Activated T-helper 17 cell treated with anti-CD3 and anti-CD28 coated beads, Interleukin-2, amount 50 U/mL, for 72 hours (primary cell): ENCODE measurements at places on chromosomes 2 and 18.

DNA sequence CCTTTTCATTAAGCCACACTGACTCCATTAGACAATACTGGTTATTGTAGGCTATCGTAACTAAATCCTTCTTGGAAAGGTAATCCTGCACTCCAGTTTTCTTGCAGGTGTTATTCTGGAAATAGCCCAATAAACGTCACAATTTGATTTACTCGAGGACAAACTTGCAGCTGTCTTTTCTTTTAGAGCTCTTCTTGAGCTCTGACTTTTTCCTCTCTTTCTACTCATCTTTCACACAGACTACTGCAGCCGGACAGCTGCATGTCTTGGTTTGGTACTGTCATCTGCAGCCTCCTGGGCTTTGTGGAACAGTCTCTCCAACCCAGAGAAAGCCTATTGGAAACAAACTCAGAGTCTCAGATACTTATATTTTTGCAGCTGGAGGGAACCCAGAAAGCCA, 23.0 kb upstream of the MSGN1 start:
- ATAC-seq = no peak

- ATAC-seq = no peak
Measured at GRCh38 chr2:134401081-134401497, 147.2 kb downstream of the MGAT5 start.

DNA sequence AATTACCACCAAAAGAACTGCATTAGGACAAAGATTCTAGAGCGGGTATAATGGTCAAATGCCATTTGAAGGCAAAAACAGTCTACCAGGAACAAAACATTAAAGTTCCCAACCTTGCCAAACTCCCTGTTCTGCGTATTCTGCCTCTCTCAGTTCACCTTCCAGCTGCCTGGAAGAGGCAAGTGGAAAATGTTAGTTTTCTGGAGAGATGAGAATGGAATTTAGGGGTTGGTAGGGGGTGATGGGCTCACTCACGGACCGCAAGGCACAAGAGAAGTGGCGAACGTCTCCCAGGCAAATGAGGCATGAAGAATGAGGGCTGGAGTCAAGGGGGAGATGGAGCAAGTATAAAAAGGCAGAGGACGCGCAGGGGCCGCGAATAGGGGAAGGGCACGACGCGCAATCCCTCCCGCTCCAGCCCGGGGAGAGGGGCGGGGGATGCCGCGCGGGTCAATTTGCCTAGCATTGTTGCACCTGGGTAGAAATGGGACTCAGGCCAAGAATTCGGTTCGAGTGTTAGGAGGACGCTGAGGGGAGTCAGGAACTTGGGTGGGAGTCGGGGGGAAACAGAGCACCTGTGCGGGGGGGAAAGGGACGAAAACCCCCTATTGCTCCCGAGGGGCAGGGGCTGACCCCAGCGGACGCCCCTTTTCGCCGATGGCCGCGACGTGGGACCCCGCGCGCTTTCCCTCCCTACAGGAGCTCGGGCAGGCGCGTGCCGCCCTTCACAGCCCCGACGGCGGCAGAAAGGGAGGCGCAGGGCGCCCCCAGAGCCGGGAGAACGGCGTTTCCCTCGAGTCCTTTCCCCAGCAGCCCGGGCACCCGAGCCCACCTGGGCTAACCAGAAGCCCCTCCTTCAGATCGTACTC, 573 bp downstream of the PAIP2B start:
- ATAC-seq = peak; percentile 11

DNA sequence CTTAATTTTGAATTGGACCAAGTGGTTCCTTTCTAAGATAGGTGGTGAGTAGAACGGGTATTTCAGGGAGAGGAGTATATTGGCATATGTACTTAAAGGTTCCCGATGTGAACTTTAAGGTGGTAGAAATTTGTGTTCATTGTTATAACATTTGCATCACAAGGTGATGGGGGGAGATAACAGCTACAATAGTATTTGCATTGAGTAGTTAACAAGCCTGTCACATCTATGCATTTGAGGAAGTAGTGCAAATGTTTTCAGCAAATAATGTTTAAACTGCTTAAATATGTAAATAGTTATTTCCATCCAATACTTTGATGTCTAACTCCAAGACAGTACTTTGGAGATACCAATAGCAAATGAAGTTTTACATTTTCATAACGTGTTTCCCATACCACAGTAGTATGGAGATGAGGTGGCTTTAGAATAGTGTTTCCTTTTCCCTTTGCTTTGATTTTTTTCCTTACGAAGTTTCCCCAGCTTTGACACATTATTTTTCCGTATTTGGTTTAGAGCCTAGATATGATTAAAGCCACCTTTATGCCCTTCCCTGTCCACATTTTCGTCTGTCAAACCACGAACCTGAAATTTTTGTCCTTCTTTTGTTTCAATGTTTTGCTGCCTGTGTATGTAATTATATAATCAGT, 46.6 kb downstream of the VAPA start:
- no peak for ATAC-seq

- ATAC-seq = no peak
Measured at GRCh38 chr18:77043541-77044280, 88.9 kb downstream of the MBP start.

- no peak for ATAC-seq
Measured at GRCh38 chr2:147636238-147636882, 208.5 kb upstream of the ACVR2A start.

DNA sequence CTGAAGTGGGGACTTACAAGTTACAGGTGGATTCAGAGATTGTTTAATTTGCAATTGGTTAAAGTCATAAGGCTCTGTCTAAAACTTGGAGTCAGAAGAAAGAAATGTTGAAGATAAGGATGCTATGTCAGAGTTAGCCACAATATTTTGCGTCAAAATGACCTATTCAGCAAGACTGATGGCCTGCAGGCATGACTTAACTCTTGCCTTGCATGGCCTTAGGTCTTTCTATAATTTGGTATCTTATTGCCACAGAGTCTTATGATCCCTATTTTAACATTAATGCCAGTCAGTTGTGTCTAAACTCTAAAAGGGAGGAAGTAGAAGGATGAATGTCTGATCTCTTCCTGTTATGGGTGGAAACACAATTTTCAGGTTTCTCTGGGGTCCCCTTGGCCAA, 5.2 kb upstream of the COMMD1 start:
- ATAC-seq = no peak

- no peak for ATAC-seq
Measured at GRCh38 chr18:58975296-58975695, 110.6 kb downstream of the ZNF532 start.

GRCh38 chr18:38010971-38011857, 445.6 kb upstream of the CELF4 start:
- no peak for ATAC-seq

GRCh38 chr2:129802290-129802689, 177.2 kb upstream of the RAB6C start:
- ATAC-seq = no peak

DNA sequence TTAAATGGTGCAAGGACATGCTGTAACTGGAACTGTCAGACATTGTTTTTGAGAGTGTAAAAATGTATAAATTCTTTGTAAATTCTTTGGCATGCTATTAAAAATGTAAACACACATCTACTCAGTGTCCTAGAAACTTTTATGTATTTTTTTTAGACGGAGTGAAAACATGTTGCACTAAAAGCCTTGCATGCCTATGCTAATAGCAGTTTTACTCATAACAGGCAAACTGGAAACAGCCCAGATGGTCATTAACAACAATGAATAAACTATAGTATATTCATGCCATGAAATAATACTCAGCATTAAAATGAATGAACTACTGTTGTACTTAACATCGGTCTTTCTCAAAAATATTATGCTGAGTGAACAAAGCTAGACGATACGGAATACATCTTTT, 954.8 kb upstream of the DDX18 start:
- ATAC-seq = no peak

DNA sequence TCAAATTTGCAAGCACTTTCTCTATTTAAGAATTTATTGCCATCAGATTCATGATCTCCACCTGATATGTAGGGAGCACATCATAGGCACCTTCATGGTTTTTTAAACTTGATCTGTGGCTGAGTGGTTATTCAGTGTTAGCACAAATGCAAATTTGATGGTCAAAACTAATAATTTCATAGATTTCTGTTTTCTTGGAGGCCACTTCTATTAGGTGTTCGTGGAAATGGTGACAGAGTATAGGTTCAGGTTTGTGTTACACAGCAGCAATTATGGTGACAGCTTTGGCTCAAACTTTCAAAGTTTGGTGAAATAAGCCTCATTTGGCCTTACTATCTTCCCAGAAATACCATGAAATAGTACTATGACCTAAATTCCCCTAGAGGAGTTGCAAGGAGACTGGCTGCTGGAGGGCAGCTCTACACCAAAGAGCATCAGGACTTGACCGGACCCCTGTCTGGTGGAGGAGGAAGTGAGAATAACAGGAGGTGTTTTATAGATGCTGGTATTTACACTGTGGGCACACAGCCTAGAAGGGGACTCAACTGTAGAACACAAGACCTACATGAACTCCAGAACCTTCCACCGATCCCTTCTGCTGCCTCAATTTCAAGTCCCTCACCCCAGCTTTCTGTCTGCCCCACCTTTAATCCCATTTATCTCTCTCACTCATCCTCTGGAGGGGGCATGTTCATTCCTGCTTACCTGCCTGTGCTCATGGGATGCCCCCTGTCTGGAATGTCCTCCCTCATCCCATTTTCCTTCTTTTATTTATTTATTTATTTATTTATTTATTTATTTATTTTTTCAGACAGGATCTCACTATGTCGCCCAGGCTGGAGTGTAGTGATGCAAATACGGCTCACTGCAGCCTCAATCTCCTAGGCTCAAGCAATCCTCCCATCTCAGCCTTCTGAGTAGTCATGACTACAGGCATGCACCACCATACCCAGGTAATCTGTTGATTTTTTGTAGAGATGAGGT, 132.9 kb upstream of the SIX2 start:
- ATAC-seq = no peak

DNA sequence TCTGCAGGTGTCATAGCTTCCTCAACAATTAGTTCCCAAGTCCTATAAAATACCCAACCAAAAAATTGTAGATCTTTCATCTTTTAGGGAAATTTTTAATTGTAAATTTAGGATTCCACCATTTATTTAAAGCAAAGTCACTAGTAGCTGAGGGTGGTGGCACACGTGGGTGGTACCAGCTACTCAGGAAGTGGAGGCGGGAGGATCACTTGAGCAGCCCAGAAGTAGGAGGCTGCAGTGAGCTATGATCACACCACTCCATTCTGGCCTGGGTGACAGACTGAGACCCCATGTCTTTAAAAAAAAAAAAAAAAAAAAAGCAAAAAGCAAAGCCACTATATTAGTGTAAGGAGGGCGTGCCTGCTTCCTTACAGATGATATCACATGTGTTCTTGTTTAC, 60.3 kb upstream of the GREB1L start:
- ATAC-seq = no peak

DNA sequence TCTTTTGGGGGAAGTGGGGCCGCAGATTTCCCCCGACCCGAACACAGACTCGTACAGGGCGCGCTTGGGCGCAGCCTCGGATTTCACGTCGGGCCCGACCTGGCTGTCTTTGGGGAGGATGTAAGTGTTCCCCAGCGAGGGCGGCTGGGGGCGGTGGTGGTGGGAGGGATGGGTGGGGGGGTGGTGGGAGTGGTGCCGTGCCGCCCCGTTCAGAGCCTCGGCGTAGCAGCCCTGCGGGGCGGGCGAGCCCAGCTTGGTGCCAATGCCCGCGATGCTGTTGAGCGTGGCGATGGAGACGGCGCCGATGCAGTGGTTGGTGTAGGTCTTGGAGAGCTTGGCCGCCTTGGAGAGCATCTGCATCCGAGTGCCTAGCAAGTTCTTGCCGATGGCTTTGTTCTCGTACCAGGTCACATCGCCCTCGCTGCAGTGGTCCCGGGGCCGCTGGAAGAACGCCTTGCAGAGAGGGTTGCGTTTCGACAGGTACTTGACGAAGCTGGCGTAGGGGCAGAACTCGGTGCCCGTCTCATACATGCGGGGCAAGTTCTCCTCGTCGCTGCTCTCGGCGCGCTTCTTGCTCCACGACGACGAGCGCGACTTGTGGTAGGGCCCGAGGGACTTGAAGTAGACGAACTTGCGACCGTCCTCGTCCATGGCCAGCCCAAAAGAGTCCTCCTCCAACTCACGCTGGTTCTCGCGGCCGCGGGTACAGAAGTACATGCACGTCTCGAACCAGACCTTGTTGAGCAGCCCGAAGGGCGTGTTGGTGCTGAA, 1.3 kb downstream of the KCTD1 start:
- no peak for ATAC-seq

- no peak for ATAC-seq
Measured at GRCh38 chr2:184875212-184875611, 276.9 kb downstream of the ZNF804A start.

DNA sequence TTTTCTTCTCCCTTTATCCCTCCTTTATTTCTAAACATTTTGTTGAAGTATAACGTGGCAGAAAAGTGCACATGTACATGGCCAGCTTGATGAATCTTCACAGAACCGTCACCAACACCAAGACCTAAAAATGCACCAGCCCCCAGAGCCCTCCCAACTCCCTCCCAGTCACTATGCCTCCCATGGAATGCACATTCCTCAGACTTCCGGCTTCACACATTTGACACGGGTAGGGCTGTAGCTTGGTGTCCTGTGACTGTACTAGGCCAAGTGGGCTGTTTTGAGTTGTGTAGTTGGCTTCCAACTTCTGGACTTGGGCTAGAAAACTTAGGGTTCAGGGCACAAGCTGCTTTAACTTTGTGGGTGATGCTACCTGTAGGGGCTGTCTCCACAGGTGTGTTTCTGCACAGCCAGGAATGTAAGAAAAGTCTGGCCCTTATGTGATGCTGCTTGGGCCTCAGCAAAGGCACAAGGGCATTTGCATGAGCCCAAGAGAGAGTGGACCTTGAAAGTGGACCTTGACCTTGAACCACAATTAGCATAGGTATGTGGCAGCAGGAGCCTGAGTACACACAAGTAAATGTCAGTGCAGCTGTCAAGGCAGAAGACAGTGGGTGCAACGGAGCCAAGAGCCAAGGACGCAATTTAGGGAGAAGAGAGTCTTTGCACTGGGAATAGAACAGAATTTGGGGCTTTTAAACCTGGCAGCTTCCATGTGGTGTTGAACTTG, 78.4 kb downstream of the SEPTIN10 start:
- no peak for ATAC-seq

GRCh38 chr2:4715065-4715464, 977.1 kb upstream of the SOX11 start:
- no peak for ATAC-seq
